ENCODE measurements at places on chromosomes 3 and 15.

DNA sequence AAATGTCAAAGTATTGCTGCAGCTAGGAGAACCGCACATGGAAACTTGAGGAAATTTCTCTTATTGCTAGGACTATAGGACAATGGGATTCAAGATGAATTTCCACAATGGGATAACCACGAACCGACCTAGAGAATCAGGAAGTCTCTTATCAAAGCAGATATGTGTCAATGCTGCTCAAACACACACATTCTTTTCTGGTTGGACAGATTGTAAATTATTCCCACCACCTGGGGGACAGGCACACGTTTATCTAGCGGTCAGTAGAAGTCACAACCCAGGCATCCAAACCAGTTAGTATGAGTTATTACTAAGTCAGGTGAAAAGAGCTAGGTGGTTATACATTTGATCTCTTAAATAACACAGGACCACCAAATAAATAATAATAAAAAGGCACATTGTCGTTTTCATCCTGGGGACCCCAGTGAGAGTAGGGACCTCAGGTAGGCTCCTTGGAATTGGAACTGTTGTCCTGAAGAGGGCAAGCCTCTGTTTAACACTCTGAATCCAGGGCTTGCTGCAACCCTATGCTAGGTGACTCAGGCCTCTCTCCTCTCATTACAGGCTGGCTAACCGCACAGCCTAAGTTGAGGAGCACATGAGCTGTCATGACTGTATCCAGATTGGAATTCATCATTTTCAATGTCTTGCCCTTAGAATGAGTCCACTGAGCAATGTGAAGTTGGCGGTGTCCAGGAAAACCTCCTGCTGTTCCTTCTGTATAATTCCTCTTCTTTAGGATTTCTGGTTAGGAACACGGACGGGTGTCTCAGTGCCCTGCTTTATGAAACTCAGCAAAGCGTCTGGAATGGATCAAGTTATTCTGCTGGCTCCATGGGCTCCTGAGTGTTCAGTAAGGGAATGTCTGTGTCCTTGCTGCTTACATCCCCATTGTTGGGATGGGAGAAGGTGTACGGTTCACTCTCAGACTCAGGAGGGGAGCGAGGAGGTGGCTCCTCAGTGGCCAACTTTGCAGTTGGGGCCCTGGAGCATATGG, 59.0 kb downstream of the CLEC3B start:
- no peak for DNase-seq

GRCh38 chr15:28023422-28023821, 75.7 kb downstream of the OCA2 start:
- no peak for DNase-seq

DNA sequence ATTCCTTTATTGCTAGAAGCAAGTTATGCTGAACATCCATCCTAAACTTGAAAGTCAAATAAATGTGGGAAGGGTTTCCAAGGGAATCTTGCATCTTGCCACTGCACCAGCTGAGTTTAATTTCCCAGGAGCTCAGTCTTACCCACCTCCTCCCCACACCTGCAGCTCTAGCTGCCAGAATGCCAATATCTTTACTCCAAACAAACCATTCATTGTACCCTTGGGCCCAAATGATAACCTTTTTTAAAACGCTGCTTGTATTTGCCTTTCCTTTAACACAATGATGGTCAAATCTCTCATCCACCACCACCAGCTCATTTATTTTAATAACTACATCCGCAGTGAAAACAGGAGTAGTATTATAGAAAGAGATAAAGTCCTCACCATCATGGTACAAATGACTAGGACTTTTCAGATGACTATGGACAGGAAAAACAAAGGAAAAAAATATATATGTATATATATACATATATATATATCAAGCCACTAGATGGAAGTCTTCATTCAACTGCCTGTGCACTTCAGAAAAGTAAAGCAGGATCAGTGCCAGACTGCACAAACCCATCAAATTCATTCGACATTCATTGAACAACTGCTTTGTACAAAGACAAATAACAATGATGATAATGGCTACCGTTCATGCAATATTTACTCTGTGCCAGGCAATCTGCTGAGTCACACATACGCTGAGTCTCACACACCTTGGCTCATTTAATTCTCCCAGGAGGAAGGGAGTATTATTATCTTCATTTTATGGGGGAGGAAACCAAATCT, 44.0 kb downstream of the BFSP2 start:
- no peak for DNase-seq

DNA sequence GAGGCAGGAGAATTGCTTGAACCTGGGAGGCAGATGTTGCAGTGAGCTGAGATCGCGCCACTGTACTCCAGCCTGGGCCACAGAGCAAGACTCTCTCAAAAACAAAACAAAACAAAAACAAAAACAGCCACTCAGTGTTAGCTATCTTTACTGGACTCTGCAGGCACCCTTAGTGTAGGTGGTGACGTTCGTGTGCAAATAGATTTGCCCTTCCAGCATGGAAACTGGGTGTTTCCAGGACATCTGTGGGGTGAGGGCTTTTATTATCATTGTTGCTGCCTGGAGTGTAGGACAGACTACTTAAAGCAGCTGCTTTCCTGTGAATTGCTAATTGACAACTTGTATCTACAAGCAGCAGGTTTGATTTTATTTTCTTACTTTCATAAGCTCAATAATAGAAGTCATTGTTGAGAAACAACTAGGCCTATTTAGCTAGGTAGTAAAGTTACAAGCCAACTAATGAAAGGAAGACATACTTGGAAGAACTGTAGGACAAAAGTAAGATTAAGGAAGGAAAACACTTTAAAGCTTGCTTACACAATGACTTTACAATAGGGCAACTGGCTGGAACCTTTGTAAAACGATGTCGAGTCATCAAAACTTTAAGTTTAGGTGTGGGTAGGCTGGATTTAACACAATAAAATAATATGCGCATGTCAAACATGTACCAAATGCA, 25.4 kb upstream of the SPPL2A start:
- no peak for DNase-seq

DNA sequence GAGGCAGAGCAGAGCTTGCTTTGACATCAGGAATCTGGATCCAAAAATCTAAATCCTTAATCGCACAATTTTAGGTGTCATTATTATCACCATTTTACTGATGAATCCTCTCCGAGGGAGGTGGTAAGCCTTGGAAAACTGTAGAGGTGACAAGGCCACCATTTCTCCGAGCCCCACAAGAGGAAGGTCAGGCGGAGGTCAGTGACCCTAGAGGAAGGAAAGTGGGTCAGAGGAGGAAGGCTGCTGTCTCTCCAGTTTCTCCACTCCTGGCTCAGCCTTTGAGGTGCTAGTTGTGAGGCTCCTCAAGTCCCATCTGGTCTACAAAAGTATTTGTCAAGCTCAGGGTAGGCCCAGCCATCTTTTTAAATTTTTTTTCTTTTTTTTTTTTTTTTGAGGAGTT, 3.2 kb downstream of the DVL3 start:
- no peak for DNase-seq

GRCh38 chr3:16216373-16216935, 42.0 kb downstream of the GALNT15 start:
- DNase-seq = no peak

DNA sequence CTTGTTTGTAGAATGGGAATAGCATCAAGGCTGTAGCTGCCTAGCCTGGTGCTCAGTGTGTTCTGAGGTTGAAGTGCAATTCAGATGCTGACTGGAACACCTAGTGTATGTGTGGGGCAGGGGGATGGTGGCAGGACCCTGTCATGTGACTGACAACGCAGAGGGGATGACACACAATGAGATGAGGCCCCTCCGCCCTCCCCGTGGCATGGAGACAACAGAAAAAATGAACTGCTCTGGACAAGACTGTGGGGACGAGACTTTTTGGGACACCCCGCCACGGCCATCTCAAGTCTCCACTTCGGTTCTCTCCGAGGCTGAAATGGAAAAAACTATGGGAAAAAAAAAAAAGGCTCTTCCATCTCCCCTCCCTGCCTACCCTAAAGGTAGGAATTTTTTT, 10.4 kb upstream of the SEC13 start:
- DNase-seq = no peak

DNA sequence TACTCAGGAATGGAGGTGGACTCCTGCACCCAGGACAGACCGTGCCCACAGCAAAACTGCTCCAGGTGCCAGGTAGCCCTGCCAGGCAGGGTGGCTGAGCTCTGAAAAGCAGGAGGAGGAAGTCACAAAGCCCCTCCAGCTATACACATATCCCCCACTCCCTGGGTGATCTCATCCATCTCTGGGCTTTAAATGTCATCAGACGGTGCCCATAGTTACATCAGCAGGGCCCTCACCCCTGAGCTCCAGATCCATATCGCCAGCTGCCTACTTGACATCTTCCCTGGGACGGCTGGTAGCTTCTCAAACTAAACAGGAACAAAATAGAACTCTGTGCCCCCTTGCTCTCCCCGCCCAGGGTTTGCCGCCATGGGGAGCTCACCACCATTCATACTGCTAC, 87.7 kb downstream of the MEGF11 start:
- DNase-seq = no peak

DNA sequence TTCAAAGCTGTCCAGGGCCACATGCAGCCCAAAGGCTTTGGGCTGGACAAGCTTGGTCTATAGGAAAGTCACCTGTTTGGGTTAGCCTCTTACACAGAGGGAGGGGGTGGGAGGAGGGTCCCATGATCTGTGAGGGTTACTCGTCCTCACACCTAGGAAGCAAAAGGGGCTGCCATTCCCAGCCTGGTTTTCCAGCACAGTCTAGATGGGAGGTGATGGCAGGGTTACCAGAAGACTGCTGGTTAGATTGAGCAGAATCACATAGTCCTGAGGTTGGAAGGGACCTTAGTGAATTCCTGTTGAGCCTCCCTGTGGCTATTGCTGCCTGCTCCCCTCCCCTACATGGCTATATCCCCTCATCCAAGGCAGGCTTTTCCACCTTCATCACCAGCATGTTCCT, 101.8 kb downstream of the SEMA5B start:
- no peak for DNase-seq

- DNase-seq = no peak
These were observed 69.8 kb downstream of the ISG20 start for GRCh38 chr15:88708655-88709054.

- no peak for DNase-seq
These were observed 20.5 kb upstream of the STAG1 start for GRCh38 chr3:136772709-136773108.

GRCh38 chr15:75225951-75226732, 24.5 kb downstream of the C15orf39 start:
- no peak for DNase-seq

GRCh38 chr3:54294214-54294613, 171.9 kb downstream of the CACNA2D3 start:
- DNase-seq = no peak

GRCh38 chr15:101724675-101725005, 367 bp upstream of the TARS3 start:
- no peak for DNase-seq

- DNase-seq = peak; percentile 25
These were observed 93.9 kb upstream of the CCDC80 start for GRCh38 chr3:112734736-112735350.

- DNase-seq = no peak
These were observed 5.0 kb upstream of the PTPN9 start for GRCh38 chr15:75584121-75584520.

GRCh38 chr3:157311633-157312375, 124.8 kb upstream of the PTX3 start:
- DNase-seq = no peak

- DNase-seq = no peak
These were observed 57.9 kb downstream of the RASGRF1 start for GRCh38 chr15:79032656-79033055.

DNA sequence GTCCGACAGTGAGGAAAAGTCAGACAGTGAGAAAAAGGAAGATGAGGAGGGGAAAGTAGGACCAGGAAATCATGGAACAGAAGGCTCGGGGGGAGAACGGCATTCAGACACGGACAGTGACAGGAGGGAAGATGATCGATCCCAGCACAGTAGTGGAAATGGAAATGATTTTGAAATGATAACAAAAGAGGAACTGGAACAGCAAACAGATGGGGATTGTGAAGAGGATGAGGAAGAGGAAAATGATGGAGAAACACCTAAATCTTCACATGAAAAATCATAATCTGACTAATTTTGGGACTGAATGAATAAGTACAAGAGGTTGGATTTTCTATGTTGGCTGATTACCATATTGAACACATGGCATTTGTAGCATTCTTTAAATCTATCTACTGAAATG, 26.2 kb downstream of the SEC62 start:
- DNase-seq = no peak

DNA sequence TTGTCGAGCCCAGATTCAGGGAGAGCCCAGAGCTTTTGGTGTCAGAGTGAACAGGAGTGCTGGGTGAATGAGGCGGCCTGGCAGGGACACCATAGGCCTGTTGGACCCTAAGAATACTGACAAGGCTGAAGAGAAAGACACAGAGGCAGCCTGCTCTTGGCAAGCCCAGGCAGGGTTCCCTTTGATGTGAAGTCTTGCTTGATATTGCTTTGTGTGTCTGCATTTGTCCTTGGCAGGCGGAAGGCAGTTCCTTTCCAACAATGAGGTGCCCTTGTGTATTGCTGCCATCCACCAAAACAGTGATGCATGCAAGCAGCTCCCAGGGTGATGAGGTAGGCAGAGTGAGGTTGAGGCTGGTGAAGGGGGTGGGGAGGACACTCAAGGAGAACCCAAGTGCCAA, 152.7 kb upstream of the TSC22D2 start:
- DNase-seq = no peak

- DNase-seq = no peak
These were observed 287.5 kb downstream of the PTPRG start for GRCh38 chr3:61848885-61849284.

GRCh38 chr15:101039461-101039860, 120.3 kb downstream of the LRRK1 start:
- DNase-seq = no peak

- no peak for DNase-seq
These were observed 10.3 kb upstream of the EIF1B start for GRCh38 chr3:40299130-40299720.

DNA sequence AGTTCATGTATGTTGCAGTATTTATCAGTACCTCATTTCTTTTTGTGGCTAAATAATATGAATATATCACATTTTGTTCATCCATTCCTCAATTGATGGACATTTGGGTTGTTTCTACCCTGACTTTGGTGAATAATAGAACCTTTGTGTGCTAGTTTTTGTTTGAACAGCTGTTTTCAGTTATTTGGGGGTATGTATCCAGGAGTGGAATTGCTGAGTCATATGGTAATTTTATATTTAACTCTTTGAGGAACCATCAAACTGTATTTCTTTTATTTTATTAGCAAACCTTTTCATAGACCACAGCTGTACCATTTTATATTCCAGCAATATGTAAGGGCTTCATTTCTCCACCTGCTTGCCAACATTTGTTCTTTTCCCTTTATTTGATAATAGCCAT, 38.4 kb upstream of the RBM5 start:
- no peak for DNase-seq

GRCh38 chr3:101778385-101779046, 495 bp upstream of the NXPE3 start:
- no peak for DNase-seq

DNA sequence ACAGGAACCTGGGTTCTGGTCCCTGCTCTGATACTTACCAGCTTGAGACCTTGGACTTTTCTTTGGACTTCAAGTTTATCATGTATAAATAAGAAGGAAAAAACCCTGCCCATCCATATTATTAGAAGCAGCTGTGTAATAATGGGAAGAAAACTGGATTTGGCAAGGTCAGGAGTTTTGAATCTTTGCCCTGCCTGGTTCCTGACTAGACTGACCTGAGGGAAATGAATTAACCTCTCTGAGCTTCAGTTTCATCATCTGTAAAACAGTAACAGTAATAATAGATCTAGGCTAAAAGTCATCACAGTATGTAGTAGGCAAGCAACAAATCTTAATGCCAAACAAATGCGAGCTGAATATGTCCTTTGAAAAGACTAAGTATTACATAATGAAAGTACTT, 68.8 kb downstream of the FSIP1 start:
- no peak for DNase-seq

All from stimulated activated CD8-positive, alpha-beta memory T cell treated with anti-CD3 and anti-CD28 coated beads, Interleukin-15, amount 100 ng/mL, for 48 hours (primary cell).